ENCODE measurements at places on chromosomes 4 and X.
A peak's percentile ranks its signal among the peaks of the same experiment; 100 is the strongest.

DNA sequence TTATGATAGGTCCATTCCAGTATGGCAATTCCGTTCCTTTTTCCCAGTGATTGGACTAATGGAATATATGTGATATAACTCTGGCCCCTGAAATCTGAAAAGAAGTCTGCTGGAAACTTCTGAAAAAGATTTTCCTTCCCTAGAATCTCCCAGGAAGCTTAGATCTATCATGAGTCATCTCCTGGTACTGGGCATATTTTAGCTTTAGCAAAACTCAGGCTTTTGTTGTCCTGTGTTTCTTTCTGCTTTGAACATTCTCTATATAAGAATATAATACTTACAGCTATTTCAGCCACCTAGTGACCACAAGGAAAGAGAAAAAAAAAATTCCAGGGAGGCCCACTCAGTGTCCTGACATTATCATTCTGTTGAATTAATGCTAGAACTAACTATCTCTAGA, 597.2 kb upstream of the GRIA3 start:
- DNase-seq = no peak

- no peak for DNase-seq
Observed at GRCh38 chr4:80420638-80421037, 85.1 kb downstream of the CFAP299 start.

GRCh38 chrX:103733017-103733416, 22.3 kb downstream of the TMEM31 start:
- no peak for DNase-seq

DNA sequence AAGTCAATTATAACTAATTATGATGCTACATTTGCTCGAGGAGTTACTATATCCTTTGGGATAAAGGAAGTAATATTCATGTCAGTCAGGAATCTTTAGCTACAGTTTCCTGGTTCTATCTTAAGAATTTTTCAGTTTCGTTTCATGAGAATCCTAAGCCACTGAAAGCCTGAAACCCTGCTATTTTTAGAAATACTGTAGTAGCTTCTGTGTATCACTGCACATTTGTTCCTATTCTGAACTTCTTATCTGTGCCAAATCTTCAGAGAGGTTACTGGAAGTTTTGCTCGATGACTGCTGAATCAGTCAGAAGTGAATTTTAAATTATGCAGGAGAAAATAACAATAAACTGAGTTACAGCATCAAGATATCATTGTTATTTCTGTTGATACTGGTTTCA, 249.2 kb downstream of the TENM3 start:
- DNase-seq = peak; percentile 38

DNA sequence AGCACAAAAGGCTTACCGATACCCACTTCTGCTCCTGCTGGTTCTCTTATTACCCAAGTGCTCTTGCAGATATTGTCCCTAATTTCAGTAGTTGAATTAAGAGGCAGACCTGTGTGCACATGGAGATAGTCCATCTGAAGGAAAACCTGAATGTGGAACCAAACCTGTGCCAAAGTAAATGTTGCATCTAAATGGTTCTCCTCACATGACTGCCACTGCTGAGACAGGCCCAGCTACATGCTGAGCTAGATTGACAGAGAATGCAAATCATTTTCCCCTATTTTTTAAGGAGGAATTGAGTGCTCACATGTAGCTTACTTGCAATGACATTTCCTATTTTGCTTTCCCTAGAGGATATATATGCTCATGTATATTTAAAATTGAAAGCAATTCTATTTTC, 609.1 kb upstream of the TECRL start:
- no peak for DNase-seq

- DNase-seq = no peak
Observed at GRCh38 chrX:81201071-81201470, 642 bp downstream of the HMGN5 start.

DNA sequence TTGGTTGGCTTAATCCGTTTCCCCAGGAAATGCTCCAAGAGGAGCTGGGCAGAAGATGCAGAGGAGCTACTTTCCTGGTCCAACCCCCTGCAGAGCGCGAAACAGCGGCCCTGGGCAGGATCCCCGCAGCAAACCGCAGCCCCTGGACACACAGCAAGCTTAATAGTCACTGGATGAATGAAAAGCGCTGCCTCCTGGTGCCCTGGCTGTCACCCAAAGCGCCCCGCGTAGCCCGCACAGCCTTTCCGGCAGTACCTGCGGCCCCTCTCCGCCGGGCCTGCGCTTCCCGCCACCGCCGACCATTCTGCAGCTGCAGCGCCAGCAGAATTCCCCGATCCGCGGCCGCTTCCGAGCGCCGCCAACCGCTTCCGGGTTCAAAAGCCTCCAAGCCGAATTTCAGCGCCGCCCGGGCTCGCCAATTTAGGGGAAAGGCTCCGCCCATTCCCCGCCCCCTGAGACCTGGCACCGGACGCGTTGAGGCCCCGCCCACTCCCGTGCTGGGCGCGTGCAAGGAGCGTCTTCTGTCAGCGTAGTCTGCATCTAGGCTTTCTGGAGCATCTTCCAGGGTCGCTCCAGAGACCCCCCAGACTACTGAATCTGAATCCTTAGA, at the start of gene HPF1:
Gene HPF1, minus strand, starts transcription at position 370 of the 610 bp plus-strand sequence. Its CDS starts 67 bp downstream, at position 303.
- no peak for DNase-seq

DNA sequence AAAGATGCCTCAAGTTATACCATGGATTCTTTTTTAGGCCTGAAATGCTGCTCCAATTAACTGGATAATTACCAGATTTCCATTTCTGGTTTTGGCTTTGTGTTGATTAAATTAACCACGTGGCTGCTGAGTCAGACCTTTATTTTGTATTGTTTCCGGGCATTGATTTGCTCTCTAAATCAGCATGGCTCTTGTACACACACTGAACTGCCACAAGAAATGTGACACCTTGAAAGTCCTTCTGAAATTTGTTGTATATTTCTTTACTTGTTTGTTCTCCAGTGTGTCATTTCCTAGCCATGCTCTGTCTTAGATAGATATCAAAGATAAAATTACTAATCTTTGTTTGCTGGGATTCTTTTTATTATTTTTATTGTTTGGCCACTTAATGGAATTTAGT, 11.7 kb downstream of the MTTP start:
- DNase-seq = no peak

- no peak for DNase-seq
Observed at GRCh38 chr4:170854097-170854496, 764.3 kb upstream of the AADAT start.

GRCh38 chr4:123485601-123486000, 89.0 kb downstream of the SPRY1 start:
- DNase-seq = no peak

DNA sequence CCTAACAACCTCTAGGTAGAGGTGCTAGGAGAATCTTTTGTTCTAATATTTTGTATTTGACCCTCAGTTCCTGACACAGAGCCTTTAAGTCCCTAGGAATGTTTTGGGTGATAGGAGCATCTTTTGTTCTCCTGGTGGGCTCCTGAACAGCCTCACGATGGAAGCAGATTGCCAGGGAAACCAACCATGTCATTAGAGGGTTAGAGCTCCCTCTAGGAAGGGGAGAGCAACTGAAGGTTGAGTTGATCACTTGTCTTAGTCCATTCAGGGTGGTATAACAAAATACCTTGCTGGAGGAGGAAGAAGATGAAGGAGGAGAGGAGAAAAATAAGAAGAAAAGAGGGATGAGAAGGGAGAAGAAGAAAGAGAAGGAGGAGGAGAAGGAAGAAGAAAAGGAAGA, 9.2 kb downstream of the VCX start:
- DNase-seq = no peak

DNA sequence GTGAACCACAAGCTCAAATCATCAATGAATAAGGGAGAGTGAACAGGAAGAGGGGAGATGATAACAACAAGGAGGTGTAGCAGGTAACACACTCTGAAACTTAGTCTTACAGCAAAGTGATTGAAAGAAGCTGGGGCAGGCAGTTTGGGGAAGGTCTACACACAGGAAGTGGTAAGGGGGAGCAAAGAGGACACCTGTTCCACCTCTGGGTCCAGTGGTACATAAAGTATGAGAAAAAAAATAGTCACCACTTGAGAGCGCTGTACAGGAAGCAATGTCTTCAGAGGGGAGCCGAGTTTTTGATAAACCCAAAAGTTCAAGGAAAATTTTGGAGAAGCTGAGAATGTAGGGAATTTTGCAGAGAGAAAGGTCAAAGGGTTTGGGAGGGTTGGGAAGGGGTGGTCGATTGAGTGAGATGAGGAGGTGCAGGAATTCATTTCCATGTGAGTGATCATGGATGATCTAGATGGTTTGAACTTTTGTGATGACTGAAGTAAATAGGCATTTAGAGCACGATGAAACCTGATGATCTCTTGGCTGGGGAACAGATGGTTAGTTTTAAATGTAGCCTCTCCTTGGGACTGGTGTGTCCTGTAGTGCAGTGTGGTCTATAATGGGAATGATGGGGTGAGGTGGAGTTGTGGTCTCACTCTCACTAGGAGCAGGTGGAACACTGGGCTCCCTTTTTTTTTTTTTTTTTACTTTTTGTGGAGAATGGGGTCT, 142.0 kb downstream of the RBMX2 start:
- no peak for DNase-seq

- DNase-seq = no peak
Observed at GRCh38 chrX:8688776-8689175, 43.2 kb downstream of the ANOS1 start.
